Fibroblast of skin of right biceps (primary cell): ENCODE measurements at places on chromosomes 5 and 9.

DNA sequence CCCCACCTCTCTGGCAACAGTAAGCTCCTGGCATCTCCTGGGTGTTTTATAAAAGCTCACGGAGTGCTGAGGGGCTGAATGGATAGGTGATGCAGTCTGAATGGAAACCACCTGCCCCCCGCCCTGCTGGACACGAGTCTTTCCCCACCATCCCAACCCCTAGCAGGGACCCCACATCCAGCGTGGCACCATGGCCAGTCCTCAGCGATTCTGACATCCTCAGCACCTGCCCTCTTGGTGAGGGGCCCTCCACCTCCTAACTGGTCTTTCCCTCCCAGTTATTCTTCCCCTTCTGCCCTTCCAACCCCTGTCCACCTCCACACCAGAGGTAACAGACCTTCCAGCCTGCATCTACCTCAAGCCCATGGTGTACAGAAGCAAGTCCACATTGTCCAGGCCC lies 38.7 kb upstream of the GABBR2 start:
- DNase-seq = no peak

- DNase-seq = no peak
Measured at GRCh38 chr9:129473523-129474244, 147.2 kb downstream of the C9orf50 start.

DNA sequence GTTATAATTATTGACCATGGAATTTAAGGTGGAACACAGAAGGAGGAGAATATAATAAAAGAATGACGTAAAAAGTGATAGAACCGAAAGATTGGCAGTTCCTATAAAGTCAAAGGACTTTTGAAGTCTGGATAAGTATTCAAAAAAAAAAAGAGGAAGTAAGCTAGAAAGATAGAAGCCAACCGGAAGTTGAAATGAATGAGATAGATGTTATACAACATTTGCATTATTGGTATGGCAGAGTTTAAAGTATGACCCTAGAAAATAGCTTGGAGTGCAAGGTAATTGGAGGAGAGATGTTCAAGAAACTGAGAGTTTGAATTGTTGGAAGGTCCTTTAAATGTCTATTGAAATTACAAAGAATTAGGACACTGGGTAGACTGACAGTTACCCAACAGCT lies 293.6 kb downstream of the FER start:
- no peak for DNase-seq

DNA sequence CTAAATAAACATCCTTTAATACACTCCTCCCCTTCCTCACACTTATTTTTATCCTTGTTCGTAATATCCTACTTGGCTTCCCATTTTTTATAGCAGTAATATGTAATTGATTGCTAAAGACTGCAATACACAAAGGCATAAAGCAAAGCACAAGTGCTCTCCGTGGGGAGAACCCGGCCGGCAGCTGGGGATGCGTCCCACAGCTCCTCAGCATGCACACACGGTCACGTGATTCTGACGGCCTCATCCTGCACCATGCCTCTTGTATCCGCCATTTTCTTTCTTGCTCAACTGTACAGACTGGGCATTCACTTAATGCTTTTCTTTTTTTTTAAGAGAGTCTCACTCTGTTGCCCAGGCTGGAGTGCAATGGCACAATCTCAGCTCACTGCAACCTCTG lies 2.8 kb downstream of the BRD3OS start:
- no peak for DNase-seq

DNA sequence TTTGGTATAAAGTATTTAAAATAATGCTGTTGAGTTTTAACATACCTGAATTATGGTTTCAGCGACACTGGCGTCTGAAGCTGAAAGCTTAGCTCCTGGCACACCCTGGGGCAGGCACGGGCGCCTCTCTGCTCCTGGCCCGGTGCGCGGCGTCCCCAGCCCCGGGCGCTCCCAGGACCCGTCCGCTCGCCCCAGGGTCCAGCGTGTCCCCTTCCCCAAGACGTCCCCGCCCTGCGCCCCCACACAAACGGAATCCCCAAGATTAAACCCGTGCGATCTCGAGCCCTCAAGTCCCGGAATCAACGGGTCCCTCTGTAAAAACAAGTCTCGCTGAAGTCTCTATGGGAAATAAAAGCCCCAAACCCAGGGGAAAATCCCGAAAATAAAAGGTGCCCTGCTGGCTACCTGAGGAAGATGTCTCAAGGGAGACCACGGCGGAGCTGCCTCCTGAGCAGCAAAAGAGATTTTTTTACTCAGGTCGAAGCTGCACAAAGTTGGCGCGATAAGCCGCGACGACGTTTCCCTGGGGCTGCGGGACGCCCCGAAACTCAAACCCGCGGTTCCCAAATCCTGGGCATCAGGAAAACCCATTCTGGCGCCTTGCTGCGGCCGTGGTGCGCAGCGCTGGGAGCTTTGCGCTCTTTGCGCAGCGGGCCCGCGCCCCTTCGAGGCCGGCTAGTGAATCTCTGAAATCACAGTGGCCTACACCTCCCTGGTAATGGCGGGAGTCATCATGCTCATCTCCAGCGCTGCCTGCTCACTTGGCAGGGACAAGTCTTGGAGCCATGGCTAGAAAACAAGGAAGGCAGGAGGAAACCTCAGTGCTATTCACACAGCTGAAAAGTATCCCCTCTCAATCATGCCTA lies 6.3 kb upstream of the IFNA8 start:
- DNase-seq = peak; percentile 24
